ENCODE measurements at places on chromosomes 11 and 22.

DNA sequence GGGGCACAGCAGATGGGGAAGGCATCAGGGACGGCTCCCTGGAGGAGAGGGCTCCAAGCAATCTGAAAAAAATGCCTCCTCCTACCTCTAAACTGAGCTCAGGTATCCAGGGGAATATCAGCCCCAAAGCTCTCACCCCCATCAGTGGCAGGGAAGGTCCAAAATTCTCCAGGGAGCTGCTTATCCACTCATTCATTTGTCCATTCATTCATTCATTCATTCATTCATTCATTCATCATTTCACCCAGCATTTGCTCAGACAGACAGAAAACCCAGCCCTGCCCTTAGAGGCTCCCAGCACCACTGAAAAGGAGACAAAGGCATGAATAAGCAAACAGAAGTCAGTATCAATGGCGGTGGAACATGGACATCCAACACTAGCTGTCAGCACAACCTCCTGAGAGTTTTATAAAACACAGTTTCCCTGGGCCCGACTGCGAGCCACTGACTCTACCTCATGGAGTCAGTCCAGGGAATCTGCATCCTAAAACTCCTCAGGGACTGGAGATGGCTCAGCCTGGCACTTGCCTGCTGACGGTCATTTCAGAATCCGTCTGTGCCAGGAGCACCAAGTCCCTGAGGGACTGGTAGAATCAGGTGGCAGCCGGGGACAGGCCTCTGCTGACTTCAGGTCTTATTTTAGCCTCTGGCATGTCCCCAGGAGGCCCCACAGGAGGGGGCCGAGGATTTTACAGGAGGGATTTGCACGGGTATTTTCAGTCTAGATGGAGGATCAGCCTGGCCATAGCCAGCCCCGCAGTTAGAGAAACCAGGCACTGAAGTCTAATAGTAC lies 164.6 kb downstream of the MN1 start:
- DNase-seq, result no peak

DNA sequence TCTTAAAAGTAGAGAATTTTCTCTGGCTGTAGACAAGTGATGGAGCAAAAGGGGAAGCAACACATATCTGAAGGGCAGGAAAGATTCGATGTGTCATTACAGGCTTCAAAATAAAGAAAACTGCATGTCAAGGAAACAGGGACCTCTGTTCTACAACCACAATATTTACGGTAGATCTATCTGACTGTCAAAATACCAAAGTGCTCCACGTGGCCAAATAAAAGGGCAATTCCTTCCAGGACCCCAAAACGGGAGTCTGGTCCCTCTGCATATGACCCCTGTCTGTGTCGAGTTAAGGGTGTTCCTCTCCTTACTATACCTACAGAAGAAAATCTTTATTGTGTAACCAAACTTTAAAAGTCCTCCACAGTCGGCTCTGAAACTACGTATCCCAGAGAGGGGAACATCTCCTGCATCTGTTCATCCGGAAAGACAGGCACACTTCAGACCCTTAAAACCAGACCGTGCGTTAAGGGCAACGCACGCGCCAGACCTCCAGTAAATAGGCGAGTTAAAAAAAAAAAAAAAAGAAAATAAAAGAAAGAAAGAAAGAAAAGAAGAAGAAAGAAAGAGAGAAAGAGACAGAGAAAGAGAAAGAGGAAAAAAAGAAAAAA lies 756 bp downstream of the CLNS1A start:
- no peak for DNase-seq

- no peak for DNase-seq
These were observed 11.0 kb upstream of the EHF start for GRCh38 chr11:34609850-34610249.

- no peak for DNase-seq
These were observed 2.4 kb downstream of the ZDHHC24 start for GRCh38 chr11:66543263-66544107.

- no peak for DNase-seq
These were observed 17.4 kb upstream of the OR10A5 start for GRCh38 chr11:6828103-6828502.

GRCh38 chr11:47175746-47176327 lies 842 bp downstream of the ARFGAP2 start:
- DNase-seq, result no peak

DNA sequence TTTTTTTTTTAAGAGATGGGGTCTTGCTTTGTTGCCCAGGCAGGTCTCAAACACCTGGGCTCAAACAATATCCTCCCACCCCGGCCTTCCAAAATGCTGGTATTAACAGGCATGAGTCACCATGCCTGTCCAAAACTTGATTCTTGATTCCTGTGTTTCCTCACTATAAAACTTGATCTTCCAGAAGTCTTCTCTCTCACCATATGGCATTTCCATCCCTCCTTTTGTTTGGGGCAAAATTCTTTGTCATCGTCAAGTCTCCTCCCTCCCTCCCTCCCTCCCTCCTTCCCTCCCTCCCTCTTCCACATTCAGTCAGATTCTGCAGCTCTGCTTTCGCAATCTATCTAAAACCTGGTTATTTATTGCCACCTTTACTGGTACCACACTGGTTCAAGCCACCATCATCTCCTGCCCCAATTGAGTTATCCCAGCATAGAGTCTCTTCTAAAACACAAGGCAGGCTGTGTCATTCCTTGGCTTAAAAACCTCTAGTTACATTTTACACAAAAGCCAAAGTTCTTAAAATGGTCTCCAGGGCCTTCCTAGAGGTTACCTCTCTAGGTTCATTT lies 65.0 kb upstream of the HORMAD2 start:
- DNase-seq, result no peak

DNA sequence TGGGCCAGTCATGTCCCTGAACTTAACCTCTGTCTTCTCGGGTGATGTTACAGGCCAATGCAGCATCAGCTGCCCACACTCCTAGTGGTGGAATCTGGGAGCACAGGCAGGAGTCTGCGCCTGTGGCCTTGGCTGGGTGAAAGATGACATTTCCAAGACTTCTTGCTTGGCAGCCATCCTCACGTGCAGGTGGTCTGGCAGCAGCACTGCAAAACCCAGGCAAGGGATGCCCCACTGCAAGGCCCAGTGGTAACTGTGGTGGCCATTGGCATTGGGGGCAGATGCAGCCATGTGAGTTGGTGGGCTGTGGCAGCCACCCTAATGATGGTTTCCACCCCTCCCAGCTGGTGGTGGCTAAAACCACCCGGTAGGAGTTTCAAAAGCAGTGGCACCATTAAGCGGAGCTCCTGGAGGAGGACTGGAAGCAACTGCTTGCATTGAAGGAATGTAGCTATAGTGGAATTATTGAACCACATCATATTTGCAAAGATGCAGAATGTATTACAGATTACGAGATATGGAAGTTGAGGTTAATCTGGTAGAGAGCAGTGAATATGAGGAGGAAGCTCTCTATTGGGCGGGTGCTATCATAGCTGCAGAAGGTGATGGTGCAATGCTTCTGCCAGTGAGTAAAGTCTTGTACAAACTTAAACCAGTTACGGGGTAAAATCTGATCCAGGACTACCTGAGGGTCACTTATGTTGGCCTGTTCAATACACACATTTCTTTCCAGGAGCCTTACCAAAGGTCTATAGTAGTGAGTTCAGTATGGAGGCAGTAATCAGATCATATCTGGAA lies 120.7 kb upstream of the TOP3B start:
- DNase-seq, result no peak

DNA sequence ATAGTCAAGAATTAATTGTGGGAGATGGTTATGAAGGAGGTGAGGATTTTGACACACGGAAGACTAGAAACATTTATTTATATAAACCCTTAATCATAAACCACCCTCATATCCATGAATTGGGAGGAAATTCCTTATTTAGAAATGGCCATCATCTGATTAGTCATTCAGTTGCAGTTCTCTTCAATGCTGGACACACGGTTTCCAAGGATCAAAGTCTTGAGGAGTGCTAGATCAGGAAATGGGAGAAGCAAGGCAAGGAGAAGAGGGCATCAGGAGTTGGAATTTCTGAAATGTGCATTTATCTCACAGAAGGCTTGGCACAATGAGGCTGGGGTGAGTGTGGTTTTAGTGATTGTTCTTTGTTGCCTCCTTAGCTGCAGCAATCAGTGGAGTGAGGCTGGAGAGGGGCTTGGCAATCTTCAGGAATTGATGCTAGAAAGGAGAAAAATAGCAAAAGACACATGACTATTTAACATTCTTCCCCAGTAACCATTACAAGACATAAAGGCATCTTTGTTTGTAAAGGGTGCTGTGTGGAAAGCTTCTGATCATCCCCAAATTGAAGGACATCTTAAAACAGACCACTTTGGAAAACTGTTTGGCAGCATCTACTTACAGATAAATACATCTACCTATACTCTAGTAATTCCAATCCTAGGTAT lies 21.6 kb upstream of the GDPD4 start:
- DNase-seq, result no peak

DNA sequence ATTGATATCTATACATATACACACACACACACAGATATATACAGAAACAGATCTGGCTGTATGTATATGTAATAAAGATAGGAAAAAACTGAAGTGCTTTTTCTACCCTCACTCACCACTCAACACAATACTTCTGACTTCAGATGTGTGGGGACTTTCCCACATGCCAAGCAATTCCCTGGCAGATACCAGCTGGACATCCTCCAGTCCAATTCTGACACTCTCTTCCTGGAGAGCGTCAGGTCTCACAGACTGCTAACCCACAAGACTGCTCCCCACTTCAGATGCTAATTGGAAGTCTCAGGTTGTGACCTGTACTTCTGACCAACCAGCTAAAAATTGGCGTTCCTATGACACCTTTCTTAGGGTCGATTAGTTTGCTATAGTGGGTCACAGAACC lies 140.6 kb downstream of the ATG16L2 start:
- no peak for DNase-seq

DNA sequence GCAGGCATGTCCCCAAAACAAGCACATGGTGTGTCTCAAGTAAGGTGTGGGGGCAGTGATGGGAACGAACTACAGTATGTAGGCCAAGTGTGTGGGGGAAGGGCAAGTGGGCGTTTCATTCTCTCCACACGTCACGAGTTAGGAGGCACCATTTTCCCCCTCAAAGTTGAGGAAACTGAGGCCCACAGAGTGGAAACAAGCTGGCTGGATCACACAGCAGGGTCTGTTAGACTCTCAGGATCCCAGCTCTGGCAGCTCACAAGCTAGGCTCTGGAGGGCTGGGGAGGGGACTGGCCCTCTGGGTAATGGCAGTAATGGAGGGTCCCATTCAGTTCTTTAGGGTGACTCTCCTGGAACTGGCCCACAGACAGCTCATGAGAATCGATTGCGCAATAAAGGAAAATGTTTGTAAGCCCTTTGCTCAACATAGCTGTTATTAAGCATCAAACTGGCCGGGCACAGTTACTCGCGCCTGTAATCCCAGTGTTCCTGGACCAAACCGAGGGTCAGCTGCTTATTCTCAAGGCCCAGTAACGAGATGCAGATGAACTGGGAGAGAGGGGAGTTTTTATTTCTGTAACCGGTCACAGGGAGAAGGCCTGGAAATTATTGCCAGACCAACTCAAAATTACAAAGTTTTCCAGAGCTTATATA lies 24.1 kb upstream of the TUB start:
- no peak for DNase-seq
